Posterior vena cava (tissue), 2 donors: ENCODE measurements at places on chromosomes 6 and 20. TPM values are rescaled to one million over a fixed set of nuclear protein-coding genes. Genes with fewer than 3 reads are reported as not detected.

RCAN2 gene
- 69.6 TPM for total RNA-seq

EPPIN gene
- not detected for total RNA-seq

MEI4 gene
- total RNA-seq = 0.05 TPM

ZFAND3 gene
- total RNA-seq = 69.3 TPM

DEFB132 gene
- not detected for total RNA-seq

PTCRA gene
- total RNA-seq = not detected

COL9A1 gene
- not detected for total RNA-seq

GRM1 gene
- 0.05 TPM for total RNA-seq

RUNX2 gene
- 0.83 TPM for total RNA-seq

KHDRBS2 gene
- 0.14 TPM for total RNA-seq

CAGE1 gene
- not detected for total RNA-seq

SLC2A10 gene
- 19.2 TPM for total RNA-seq

TSBP1 gene
- total RNA-seq = not detected

ADGRF5 gene
- total RNA-seq = 37.4 TPM

HTR1E gene
- not detected for total RNA-seq

SLC17A9 gene
- 16.3 TPM for total RNA-seq

PROCR gene
- total RNA-seq = 181 TPM

KHDC1 gene
- 0.19 TPM for total RNA-seq

ADTRP gene
- 0.48 TPM for total RNA-seq

REPS1 gene
- 28.5 TPM for total RNA-seq

C20orf202 gene
- 0.29 TPM for total RNA-seq

FAM50B gene
- total RNA-seq = 7.5 TPM

CST2 gene
- 1.2 TPM for total RNA-seq

COL21A1 gene
- 9.7 TPM for total RNA-seq

UBD gene
- 0.24 TPM for total RNA-seq

MCHR2 gene
- total RNA-seq = not detected

PRICKLE4 gene
- total RNA-seq = 5.8 TPM

TAPBP gene
- 65.8 TPM for total RNA-seq

LPIN3 gene
- total RNA-seq = 12.7 TPM

CDSN gene
- total RNA-seq = not detected
